Bronchial smooth muscle cell (primary cell): ENCODE measurements at places on chromosomes 4 and X. TPM values are rescaled to one million over a fixed set of nuclear protein-coding genes. Genes with fewer than 3 reads are reported as not detected.

ZCCHC18 gene
- 0.69 and 1.7 TPM in 2 replicates for total RNA-seq

CT83 gene
- total RNA-seq: not detected in 2 replicates

ATP7A gene
- 20.8 and 27.9 TPM in 2 replicates for total RNA-seq

IQCM gene
- 0.09 and 0.16 TPM in 2 replicates for total RNA-seq

HMX1 gene
- total RNA-seq: not detected in 2 replicates

CXCL11 gene
- not detected in 2 replicates for total RNA-seq

PROM1 gene
- not detected in 2 replicates for total RNA-seq

GRPR gene
- total RNA-seq: not detected in 2 replicates
